ENCODE measurements at places on chromosomes 12 and 14.

GRCh38 chr12:132076711-132077110, 67.4 kb downstream of the DDX51 start:
- DNase-seq, result no peak

- DNase-seq, result no peak
Observed at GRCh38 chr12:107779077-107779831, 4.8 kb downstream of the ASCL4 start.

GRCh38 chr14:71474301-71475265, 457.6 kb upstream of the RGS6 start:
- no peak for DNase-seq

DNA sequence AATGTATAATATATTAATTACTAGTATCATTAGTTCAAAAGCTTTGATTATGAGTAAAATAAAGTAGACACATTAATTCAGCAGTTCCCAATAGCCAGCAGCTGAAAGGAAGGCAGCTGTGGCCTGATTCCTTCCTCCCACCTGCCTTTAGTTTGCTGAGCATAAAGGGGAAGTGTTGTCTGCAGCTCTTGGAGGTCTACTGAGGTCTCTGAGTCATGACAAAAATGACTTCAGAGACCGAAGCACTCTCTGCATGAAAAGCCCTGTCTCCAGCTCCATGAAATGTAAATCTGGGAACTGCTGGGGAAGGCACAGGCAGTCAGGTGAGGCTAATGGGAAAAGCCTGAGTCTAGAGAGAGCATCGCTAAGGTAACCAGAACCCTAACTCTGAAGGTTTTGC, 165.4 kb downstream of the NRXN3 start:
- DNase-seq, result no peak

GRCh38 chr12:59890896-59891579, 295.2 kb downstream of the SLC16A7 start:
- DNase-seq, result peak; percentile 62
